ENCODE measurements at places on chromosomes 4 and X.

DNA sequence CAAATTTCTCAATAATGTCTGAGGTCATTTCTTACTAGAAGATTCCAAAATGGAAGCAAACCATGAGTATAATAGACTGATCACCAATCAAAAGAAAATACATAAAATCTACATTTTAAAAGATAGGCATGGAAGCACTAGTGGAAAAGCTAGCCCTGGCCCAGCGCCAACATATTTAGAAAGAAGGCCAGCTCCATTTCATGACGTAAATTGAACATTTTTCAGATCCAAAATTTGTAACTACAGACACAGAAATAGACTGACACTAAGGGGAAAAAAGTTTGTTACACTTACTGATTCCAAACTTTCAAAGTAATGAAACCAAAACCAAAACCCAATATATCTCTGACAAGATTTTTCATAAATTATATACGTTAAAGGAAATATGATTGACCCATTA lies 117.7 kb downstream of the ADAMTS3 start:
- DNase-seq, result no peak
- no peaks in the 10 kb centered on the region for H3K36me3 ChIP-seq
- no peak overlapping the region for H3K4me3 ChIP-seq
- H3K27me3 ChIP-seq, result no peaks in the 10 kb centered on the region
- H3K27ac ChIP-seq, result no peak overlapping the region
- H3K4me1 ChIP-seq, result no peaks in the 10 kb centered on the region

GRCh38 chr4:82268050-82268825 lies 105.6 kb downstream of the HNRNPD start:
- H3K4me1 ChIP-seq, result peaks cover 21% of the 10 kb centered on the region
- DNase-seq, result no peak
- H3K36me3 ChIP-seq, result no peaks in the 10 kb centered on the region
- no peaks in the 10 kb centered on the region for H3K27me3 ChIP-seq
- no peak overlapping the region for H3K4me3 ChIP-seq

DNA sequence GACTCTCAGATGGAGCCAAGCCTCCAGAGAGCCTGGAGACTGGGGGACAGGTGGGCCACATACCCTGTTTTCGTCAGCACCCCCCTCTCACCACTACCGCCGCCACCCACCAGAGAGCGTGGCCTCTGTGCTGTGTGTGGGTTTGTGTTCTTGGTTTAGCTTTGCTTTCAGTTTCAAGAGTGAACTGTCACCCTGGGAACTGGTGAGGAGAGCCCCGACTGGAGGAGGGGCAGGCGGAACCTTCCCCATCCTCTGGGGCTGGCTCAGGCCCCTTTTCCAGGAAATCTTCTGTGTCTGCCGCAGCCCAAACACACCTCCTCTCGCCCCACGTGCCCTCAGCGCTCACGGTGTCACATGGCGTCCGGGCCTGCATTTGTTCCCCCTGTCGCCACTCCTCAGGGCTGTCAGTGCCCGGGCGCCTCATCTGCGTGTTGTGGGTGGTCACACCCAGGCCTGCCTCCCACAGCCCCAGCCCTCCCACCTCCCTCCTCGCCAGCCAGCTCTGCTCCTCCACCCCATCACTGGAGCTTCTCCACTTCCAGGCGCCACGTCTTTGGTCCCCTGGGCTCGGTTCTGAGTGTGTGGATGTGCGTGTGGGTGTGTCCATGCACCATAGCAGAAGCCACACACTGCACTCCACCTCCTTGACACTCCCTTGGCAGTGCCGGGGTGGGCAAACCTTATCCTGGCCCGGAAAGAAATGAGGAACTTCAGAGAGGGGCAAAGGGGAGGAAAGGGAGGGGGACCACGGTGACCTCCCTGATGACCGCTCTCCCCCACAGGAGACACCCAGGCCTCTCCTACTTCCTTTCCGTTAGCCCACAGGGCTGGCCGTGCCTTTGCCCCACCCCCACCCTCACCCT lies 27.8 kb downstream of the ELF4 start:
- peak overlapping the region; percentile 90 for H3K27ac ChIP-seq
- peak; percentile 92 for DNase-seq
- no peaks in the 10 kb centered on the region for H3K27me3 ChIP-seq
- H3K36me3 ChIP-seq, result peaks cover 9% of the 10 kb centered on the region
- peak overlapping the region; percentile 26 for H3K4me3 ChIP-seq

- H3K36me3 ChIP-seq, result no peaks in the 10 kb centered on the region
- H3K4me1 ChIP-seq, result no peaks in the 10 kb centered on the region
- H3K27ac ChIP-seq, result no peak overlapping the region
- no peak overlapping the region for H3K4me3 ChIP-seq
- no peak for DNase-seq
Observed at GRCh38 chr4:107760281-107760947, 40.4 kb upstream of the PAPSS1 start.
